ENCODE measurements at places on chromosomes 16 and 17.

DNA sequence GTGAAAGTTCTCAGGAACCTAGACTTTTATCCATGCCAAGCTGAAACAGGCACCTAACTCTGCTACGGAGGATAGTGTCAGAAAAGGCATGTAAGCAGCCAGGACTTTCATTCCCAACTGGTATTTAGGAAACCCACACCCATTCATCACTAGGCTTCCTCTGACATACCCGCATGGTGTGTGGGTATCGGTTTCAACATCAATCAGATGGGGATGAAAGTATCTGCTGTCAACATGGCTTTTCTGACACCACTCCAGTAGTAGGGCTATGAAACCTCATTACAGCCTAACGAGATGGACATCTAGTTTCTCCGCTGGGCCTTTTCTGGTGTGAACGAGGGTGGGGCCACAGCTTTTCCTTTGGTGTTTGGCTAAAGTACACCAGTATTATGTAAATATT, 1178.3 kb downstream of the CDH11 start:
- DNase-seq: no peak

DNA sequence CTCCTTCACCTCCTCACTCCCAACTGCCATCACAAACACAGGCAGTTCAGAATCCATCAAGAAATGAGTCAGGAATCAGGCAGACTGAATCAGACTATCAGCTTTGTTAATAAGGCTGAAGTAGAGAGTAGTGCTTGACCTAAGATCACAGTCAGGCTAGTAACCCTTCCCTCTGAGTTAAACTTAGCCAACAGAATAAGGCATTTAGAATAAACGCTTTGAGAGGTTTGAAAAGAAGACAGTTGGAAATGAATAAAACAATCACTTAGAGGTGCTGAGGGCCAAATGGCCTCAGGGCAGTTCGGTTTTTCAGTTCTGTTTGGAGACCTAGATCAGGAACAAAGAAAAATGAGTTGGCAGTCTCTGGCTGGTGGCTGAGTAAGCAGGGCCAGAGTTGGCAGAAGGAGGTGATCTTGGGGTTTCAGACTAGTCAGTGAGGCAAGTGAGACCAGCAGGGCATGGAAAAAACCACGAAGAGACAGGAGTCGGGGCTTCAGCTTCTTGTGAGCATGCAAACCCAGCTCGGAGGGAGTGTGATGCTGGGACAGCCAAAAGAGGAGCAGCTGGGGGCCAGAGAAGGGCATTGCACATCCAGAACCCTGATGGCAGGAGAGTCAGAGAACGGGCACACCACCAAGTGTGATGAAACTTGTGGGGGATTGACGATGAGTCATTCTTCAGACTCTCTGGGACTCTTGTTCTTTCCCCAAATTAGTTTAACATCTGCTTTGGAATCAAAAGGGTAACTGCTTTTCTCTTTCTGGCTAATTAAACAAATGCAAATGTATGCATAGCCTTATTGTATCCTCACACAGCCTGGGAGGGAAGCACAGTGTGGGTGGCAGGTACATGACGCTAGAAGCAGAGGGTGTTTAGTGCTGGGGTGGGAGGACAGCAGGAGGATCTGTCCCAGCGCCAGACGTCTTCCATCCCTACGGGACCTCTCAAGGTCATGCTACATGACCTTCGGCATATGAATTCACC, 54.8 kb downstream of the SPECC1 start:
- DNase-seq: no peak

- DNase-seq: no peak
These were observed 5.0 kb upstream of the HSD17B1 start for GRCh38 chr17:42547698-42548069.

DNA sequence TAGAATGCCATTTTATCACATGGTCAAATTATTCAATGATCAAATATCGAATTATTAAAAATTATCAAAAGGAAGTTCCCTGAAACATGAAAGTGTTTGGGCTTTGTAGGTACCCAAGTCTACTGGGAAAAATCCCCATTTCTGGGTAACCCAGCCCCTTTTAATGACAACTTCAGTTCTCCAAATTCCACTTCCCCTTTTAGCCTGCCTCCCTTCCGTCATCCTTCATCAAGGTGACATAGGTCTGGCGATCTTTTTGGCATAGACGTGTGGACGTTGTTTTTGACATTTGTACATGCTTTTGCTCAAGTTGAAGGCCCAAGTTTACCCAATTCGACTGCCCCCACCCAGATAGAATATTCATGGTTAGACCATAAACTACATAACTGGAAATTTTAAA, 660.9 kb downstream of the MAF start:
- no peak for DNase-seq

DNA sequence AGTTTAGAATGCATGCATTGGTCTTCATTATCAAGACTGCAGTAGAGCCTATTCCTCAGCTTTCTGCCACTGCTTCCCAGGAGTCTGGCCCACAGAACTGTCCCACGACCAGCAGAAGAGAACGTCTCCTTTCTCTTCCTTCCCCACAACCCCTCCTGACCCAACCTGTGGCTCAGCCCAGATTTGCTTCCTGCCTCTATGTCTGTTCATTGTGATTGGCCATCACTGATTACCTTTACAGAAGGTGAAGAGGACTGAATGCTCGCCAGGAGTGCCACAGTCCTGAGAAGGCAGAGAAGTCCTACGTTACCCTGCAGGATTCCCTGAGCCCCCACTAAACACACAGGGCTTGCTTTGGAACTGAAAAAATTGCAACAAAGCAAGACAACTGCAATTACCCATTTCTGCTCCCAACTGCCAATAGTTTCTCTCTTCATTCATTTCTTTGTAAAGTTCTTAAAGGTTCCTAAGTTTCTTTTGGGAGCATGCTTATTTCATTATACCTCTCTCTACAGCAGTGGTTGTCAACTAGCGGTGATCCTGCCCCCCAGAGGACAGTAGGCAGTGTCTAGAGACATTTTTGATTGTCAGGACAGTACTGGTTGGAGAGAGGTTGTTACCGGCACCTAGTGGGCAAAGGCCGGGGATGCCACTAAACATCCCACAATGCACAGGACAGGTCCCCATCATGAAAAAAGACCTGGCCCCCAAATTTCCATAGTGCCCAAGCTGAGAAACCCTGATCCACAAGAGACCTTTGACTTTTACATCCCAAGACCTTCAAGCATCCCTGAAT, 4.5 kb upstream of the NAT9 start:
- DNase-seq: no peak

DNA sequence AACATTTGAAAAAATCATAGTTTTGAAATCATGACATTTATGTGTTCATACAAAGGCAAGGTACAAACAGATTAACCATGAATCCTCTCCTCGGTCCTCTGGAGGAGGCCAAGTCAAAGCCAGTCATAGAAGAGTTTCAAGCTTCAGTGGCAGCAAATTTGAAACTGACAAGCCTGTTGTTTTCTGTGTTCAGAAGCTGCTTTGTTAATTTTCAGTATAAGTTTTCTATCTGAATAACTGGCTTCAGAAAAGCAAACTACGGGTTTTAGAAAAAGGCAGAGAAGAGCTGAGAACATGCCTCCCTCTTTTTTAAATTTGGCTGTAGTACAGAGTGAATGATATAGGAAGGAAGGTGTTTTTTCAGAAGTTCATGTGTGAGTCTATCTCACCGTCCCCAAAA, 79.6 kb upstream of the CLEC18B start:
- DNase-seq: no peak

GRCh38 chr17:76530095-76530723, 7.3 kb downstream of the CYGB start:
- DNase-seq: no peak

GRCh38 chr17:16273499-16273898, 56.5 kb downstream of the PIGL start:
- no peak for DNase-seq

DNA sequence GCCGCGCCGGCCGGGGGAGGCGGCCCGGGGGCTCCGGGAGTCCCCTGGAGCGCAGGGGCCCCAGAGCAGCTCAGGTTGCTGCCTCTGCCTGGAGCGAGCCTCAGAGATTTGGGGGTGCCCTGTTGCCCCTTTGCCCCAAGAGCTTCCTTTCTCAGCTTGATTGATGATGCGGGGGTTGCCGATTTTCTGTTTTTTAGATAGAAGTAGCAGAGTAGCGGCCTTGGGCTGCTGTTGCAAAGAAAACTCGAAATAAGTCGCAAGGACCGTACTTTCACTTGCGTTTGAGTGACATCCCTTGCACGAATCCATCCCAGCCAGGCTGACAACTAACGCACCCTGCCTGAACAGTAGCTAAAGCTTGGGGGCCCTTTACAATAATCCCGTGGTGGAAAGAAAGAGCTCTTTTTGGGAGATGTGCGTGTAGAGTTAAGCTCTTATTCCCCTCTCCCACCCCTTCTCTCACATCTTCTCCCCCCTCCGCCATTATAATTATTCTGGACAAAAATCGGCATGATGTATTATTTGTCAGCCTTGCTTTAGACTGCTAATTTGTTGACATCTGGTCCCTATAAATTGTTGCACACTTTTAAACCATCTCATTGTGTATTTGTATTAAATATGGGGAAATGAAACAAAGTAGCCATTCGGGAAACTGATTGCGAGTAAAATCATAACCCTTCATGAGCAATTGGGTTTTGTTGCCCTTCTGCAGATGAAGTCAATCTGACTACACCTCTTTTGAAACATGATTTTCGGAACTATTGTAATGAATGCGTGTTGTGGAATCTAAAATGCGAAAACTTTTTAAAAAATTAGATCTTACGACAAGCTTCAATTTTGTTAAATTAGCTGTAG, 873 bp downstream of the USP10 start:
- peak; percentile 16 for DNase-seq

- DNase-seq: no peak
These were observed 4.4 kb downstream of the FOXF1 start for GRCh38 chr16:86514481-86515376.

DNA sequence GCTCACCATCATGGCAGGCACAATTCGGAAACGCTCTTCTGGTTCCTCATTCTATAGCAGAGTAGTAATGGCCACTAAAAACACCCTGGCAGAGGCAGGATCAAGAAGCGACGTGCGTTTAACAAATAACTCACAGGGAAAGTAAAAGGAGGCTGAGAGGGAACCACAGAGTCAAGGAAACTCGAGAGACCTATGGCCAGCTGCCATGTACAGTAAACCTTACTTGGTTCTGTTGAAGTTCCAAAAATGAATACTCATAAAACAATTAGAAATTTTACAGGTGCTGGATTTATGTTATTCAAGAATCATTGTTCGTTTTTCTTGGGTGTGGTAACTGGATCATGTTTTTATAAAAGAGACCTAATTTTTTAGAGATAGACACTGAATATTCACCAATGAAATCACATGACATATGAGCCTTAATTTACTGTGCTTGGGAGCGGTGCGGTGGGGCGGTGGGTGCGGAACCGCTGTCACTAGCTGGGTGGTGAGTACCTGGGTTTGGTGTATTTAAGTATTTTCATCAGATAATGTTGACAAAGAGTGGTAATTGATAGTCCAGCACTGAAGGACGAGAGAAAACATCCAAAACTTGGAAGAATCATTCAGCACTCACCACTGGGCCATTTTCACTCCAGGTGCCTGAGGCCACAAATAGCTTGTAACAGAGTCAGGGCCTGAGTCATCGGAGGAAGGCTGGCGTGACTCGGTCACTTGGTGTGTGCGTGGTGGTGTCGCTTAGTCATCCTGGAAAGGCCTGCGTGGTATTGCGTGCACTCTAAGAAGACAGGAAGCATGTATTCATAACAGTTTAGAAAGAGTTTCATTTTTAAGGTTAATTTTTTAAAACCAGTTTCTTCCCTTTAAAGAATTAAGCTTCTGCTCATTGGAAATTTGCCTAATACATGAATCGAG, 135.4 kb upstream of the CHMP6 start:
- DNase-seq: peak; percentile 69

GRCh38 chr17:48022901-48023300, 14.7 kb downstream of the COPZ2 start:
- no peak for DNase-seq

DNA sequence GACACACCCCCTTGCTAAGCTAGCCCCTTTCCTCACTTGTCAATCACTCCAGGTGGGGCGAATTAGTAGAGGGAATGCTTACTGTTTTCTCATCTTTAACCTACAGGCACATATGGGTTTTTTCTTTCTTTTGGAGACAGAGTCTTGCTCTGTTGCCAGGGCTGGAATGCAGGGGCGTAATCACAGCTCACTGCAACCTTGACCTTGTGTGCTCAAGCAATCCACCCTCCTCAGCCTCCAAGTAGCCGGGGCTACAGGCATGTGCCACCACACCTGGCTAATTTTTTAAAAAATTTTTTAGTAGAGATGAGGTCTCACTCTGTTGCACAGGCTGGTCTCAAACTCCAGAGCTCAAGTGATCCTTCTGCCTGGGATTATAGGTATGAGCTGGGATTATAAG, 38.7 kb upstream of the RHBDL3 start:
- DNase-seq: no peak

- no peak for DNase-seq
These were observed 8.0 kb downstream of the NEUROD2 start for GRCh38 chr17:39599665-39600231.

DNA sequence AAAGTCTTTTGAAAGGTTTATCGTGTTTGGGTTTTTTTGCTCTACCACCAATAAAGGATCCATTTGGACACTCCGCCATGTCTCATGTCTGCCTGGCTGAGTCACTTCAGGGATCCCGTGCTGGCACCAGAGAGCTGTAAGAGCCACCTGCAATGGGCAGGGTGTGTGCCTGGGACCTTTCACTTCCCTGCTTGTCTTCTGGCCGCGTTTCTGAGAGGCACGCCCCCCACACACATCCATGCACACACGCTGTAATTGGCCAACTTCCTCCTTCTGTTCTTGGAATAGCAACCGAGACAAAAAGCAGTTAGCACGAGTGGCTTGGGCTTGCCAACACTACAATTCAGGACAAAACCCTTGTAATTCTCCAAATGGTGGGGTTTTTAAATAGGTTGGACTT, 9.8 kb upstream of the SOST start:
- DNase-seq: no peak

DNA sequence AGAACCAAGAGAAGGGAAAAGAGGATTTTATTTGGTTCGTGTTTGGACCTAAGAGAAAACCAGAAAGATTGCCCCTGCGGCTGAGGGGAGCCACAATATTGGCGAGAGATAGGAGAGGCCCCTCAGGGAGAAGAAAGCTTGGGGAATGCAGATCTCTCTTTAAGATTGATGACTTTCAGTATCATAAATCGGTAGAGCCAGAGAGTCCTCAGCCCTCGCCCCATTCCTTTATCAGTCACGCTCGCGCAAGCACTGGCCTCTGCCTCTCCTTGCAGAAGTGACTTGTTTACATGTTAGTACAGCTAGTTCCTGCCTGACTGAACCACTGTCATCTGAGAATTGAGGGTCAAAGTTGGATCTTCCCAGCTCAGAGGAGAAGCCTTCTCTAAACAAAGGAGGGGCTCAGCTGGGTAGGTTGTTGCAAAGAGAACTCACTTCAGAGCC, 21.5 kb upstream of the KRT19 start:
- DNase-seq: no peak

GRCh38 chr17:77058016-77058415, 82.8 kb upstream of the SEC14L1 start:
- no peak for DNase-seq

GRCh38 chr16:27237219-27238015, 31.2 kb downstream of the NSMCE1 start:
- peak; percentile 47 for DNase-seq

- no peak for DNase-seq
These were observed 22.9 kb downstream of the FAM20A start for GRCh38 chr17:68578236-68578635.

Data from activated CD4-positive, CD25-positive, alpha-beta regulatory T cell treated with anti-CD3 and anti-CD28 coated beads, Interleukin-2, amount 50 U/mL, for 16 hours (primary cell).